Daoy (cell line): ENCODE measurements at places on chromosomes 7 and 10.

- no peak for DNase-seq
These were observed 1.5 kb downstream of the YME1L1 start for GRCh38 chr10:27152687-27153086.

GRCh38 chr10:86389441-86390193 is 23.0 kb upstream of the GRID1 start:
- peak; percentile 59 for DNase-seq

- peak; percentile 45 for DNase-seq
These were observed 53.2 kb upstream of the SYPL1 start for GRCh38 chr7:106165337-106165736.

DNA sequence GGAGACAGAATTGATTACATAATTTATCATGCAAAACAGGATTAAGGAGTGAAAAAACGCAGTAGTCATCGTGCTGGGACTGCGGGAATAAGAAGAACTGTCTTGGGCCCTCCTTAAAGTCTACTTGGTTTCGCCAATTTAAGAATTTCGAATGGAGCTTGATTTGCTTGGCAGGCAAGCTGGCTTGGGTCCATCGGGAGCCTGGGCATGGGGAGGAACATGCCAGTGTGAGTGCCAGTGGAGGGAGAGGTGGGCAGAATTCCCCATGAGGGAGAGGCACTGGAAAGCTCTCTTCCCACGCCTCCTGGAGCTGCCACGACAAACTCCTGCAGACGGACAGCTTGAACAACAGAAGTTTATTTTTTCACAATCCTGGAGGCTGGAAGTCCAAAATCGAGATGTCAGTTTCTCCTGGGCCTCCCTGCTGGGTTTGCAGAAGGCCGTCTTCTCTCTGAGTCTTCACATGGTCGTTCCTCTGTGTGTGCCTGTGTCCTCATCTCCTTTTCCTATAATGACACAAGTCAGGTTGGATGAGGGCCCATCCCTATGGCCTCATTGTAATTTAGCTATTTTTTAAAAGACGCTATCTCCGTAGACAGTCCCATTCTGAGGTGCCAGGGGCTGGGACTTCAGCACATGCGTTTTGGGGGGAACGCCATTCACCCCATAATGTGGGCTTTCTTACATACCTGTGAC is 528.7 kb upstream of the DPP6 start:
- DNase-seq, result no peak

- peak; percentile 73 for DNase-seq
These were observed 110.5 kb downstream of the JCAD start for GRCh38 chr10:29948881-29949355.

DNA sequence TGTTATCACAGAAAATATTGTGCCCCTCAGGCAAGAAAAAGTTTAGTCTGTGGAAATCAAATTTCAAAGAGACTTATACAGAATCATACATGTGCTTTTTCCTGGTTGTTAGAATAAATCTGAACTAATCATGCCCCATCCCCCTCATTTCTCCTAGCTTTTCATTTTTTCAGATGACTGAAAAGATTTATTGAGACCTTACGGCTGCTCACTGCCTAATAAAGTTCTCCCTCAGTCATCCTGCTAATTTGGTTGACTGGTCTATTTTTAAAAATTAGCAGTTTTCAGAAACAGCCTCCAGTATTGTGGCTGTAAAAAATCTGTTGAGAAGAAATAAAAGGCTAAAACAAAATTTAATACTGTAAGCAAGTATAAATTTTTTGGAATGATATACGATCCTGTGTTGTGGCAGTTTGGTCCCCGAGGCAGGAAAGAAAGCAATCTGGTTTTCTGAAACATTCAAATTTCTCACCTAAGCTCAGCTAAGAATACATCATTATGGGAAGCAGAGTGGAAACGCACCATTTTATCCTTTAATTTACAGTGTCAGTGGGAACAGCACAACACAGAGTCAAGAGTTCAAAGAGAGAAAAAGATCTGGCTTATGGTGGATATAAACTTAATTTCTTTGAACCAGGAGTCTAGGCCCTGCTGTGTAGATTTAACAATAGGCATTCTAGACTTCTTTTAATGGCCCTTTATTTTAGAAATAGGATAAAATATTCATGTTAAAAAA is 144.4 kb downstream of the KCND2 start:
- DNase-seq, result no peak

DNA sequence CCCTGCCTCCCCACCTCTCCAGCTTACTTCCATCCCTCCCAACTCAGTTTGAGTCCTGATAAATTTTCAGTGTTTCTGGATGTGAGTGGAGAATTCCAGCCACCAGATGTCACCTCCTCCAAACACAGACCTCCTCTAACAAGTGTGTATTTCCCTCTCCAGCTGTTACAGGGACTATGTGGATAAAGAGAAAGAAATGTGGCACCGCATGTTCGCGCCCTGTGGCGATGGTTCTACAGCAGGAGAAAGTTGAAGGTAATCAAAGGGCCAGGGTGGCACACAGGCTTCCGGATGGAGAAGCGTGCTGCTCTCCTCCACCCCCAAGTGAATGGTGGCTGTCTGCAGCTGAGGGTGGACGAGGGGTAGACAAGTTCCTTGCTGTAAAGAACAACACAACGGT is 14.7 kb downstream of the FKBP6 start:
- DNase-seq, result peak; percentile 34

- no peak for DNase-seq
These were observed 48.4 kb downstream of the ASB13 start for GRCh38 chr10:5618042-5618441.
